Heart right ventricle (tissue), 16 donors: ENCODE measurements at places on chromosomes 4 and X. TPM values are rescaled to one million over a fixed set of nuclear protein-coding genes. Genes with fewer than 3 reads are reported as not detected.

GRCh38 chr4:118396881-118397622 is 44.2 kb upstream of the PRSS12 start:
- no peak overlapping the region for H3K4me3 ChIP-seq
- DNase-seq, result no peak
- peaks cover 15% of the 10 kb centered on the region for H3K27me3 ChIP-seq
- H3K27ac ChIP-seq, result no peak overlapping the region

DNA sequence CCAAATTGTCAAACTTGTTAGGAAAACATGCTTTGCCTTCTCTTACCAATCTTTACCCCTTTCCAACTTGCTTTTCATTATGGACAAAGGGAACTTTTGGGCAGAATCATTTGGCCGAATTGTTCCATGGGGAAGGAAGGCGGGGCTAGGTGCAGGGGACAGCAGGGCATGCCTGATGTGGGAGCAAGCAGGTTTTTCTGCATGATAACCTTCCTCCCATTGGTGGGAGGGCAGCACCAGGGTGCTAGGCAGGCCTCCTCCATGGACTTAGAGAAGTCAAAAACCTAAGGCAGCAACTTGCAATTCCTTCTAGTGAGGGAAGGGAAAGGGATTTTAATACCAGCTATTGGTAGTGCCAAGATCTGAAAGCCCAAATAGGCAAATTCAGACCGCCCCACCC is 260.5 kb downstream of the MAPK10 start:
- no peak for DNase-seq
- H3K4me3 ChIP-seq, result no peak overlapping the region
- no peaks in the 10 kb centered on the region for H3K4me1 ChIP-seq
- H3K27ac ChIP-seq, result no peak overlapping the region
- no peaks in the 10 kb centered on the region for H3K36me3 ChIP-seq

DNA sequence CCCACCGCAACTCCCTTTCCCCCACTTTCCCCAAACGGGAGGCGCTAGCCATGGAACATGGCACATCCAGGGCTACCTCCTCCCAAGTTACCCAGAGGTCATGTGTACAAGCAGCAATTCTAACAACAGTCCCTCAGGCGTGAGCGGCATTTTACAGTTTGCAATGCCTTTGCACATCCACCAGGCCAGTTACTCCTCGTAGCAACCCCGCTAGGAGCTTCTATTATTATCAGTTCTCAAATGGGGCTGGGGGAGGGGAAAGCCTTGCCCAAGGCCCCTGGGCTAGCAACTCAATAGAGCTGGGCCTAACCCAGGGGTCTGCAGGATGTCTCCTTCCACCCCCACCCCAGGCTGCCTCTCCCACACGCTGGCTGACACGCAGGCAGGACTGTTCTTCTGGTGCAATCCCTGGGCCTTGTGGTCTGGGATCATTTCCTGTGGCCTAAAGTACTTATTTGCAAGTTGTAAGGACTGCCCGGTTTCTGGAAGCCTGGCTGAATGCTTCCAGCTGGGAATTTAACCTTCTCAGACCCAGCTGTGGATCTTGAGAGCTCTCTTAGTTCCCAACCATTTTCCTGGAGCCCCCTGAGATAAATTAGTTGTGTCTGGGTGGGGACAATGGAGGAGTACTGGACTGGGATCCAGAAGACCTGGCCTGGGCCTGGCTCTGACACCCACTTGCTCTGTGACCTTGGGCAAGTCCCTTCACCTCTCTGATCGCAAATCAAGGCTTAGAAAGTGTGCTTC is 27.7 kb downstream of the PJA1 start:
- peak overlapping the region; percentile 23 for H3K4me3 ChIP-seq
- H3K4me1 ChIP-seq, result peaks cover 6% of the 10 kb centered on the region
- DNase-seq, result no peak
- H3K36me3 ChIP-seq, result no peaks in the 10 kb centered on the region

DNA sequence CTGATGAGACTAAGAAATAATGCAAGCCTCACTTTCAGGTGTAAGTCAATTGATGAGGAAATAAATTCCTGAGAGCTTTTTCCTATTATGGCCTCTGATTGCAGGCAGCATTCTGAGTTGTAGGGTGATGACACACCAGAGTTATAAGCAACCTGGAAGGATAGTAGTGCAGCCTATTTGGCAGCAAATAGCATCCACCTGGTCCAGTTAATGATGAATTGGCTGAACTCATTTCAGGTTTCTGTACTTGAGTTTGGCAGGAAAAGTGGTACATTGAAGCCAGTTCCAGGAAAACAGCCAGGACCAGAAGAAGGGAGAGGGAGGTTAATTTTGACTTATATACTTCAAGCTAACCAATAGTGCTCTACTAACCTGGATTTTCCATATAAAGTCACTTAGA is 316.8 kb downstream of the NAF1 start:
- H3K4me3 ChIP-seq, result no peak overlapping the region
- no peaks in the 10 kb centered on the region for H3K27me3 ChIP-seq

GRCh38 chrX:68829582-68830418 is 979 bp downstream of the EFNB1 start:
- H3K27me3 ChIP-seq, result no peaks in the 10 kb centered on the region
- no peaks in the 10 kb centered on the region for H3K36me3 ChIP-seq
- H3K4me3 ChIP-seq, result peak overlapping the region; percentile 78
- no peak for DNase-seq
- H3K4me1 ChIP-seq, result peaks cover 4% of the 10 kb centered on the region
- H3K27ac ChIP-seq, result peak overlapping the region; percentile 90

- H3K27me3 ChIP-seq, result no peaks in the 10 kb centered on the region
- no peak overlapping the region for H3K4me3 ChIP-seq
- no peaks in the 10 kb centered on the region for H3K36me3 ChIP-seq
- no peak overlapping the region for H3K27ac ChIP-seq
Measured at GRCh38 chrX:27336466-27337091, 126.6 kb downstream of the PPP4R3C start.

DNA sequence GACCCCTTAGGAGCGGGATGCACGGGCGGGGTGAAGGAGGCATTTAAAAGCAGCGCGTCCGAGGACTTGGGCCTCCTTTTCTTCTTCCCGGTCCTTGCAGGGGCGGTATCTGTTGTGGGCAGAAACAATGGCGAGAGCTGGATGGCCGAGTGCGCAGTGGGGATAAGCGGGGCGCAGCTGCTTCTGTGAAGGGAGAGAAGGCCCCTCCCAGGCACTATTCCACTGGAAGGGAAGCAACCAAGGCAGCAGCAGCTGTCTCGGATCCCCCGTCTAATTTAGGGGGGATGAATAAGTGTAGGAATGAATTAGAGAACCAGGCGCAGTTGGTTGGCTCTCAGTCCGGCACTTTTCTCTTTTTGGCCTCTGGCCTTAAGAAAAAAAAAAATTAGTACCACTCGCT is 995 bp downstream of the SMARCA5 start:
- H3K27ac ChIP-seq, result peak overlapping the region; percentile 98
- peak; percentile 57 for DNase-seq
- H3K4me3 ChIP-seq, result peak overlapping the region; percentile 85
- peaks cover 4% of the 10 kb centered on the region for H3K36me3 ChIP-seq

DNA sequence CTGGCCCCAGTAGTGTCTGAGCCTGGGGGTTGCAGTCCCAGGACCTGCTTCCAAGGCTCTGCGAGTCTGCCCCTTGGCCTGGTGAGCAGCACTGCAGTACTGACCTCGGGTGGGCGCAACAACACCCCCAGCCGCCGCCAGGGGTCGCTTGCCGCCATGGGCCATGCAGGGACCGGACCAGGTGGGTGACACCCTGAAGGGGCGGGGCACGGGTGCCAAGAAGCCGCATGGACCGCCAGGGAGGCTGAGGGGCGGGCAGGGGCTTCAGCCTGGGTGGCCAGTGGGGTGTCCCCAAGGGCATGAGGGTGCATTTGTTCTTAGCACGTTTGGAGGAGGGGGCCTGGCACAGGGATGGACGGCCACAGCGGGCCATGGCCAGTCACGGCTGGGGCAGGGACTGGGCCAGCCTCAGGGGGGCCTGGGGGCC is 25.0 kb downstream of the TACC3 start:
- peaks cover 7% of the 10 kb centered on the region for H3K27me3 ChIP-seq
- H3K36me3 ChIP-seq, result no peaks in the 10 kb centered on the region
- H3K27ac ChIP-seq, result no peak overlapping the region
- DNase-seq, result peak; percentile 77
- no peaks in the 10 kb centered on the region for H3K4me1 ChIP-seq

DNA sequence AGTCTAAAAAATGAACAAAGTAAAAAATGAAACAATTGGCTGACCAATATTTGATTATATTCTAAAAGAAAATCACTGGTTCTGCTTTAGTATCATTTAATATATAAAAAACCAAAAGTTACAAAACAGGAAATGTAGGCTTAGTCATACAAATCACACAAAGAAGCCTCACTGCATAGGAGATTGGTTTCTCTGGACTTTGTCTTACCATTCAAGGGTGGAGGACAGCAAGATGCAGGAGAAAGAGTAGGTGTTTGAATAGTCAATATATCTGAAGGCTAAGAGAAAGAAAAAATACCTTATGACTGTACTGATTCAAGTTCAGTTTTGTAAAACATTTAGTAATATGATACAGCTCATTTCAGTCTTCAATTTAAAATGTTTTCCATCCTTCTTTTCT is 28.6 kb upstream of the TAF9B start:
- H3K27ac ChIP-seq, result no peak overlapping the region
- H3K4me1 ChIP-seq, result no peaks in the 10 kb centered on the region
- H3K4me3 ChIP-seq, result no peak overlapping the region
- no peak for DNase-seq

GRCh38 chr4:182978152-182978827 is 61.1 kb upstream of the DCTD start:
- no peaks in the 10 kb centered on the region for H3K36me3 ChIP-seq
- H3K4me3 ChIP-seq, result no peak overlapping the region
- DNase-seq, result no peak

DNA sequence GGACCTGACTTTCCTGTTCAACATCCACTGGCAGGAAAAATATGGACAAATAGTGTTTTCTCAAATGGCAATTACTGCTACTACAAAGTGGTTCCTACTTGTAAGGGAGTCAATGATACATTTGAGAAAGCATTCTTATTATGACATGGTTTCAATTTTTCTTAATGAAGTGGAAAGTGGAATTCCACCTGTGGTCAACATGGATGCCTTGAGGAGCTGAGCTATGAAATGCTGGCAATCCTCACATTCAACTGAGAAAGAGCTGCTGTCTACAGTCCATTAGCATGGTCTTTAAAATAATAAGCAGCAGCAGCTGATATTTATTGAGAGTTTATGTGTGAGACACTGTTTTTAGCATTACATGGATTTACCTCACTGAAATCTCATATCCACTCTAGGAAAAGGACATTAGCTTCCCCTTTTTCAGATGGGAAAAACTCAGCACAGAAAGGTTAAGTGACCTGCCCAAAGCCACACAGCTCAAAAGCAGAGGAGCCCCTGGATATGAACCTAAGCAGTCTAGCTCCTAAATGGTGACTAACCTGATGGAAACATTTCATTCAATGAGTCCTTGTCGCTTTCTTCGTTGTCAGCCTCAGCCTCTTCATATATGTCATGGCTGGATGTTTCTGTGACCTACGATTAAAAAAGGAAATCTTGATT is 29.2 kb downstream of the MAP7D3 start:
- no peak for DNase-seq
- H3K36me3 ChIP-seq, result peaks cover 15% of the 10 kb centered on the region
- H3K4me1 ChIP-seq, result no peaks in the 10 kb centered on the region
- H3K27ac ChIP-seq, result no peak overlapping the region
- H3K4me3 ChIP-seq, result no peak overlapping the region

- DNase-seq, result no peak
- peaks cover 19% of the 10 kb centered on the region for H3K4me1 ChIP-seq
- no peaks in the 10 kb centered on the region for H3K36me3 ChIP-seq
- no peaks in the 10 kb centered on the region for H3K27me3 ChIP-seq
- H3K4me3 ChIP-seq, result no peak overlapping the region
Measured at GRCh38 chr4:4477391-4477790, 64.5 kb downstream of the STX18 start.

Gene TMEM185A
- 35.6 TPM for total RNA-seq

Gene NAP1L5
- total RNA-seq, result 5.6 TPM

Gene MAGED4
- total RNA-seq, result 0.92 TPM

Gene GAGE12F
- total RNA-seq, result not detected

Gene DDIT4L
- 0.83 TPM for total RNA-seq

Gene UGT2B17
- total RNA-seq, result not detected
